HS-27A (cell line): ENCODE measurements at places on chromosomes 11 and 22.
A peak's percentile ranks its signal among the peaks of the same experiment; 100 is the strongest.

- DNase-seq = no peak
These were observed 18.1 kb downstream of the TOM1 start for GRCh38 chr22:35317680-35318290.

DNA sequence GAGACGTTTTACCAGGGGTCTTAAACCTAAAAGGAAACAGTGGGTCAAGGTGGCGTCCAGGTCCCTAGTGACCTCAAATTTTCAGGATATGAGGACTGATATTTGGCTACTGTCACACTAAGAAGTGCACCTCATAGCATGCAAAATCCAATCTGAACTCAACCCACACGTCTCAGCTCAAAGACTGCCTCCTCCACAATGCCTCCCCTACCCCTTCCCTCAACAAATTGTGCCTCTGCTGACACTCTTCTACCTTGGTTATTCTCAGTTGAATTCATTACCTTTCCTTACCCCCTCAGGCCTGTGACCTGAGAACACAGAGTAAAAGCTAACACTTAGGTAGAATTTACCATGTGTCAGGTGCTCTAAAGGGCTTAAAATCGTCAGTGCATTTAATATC is 12.4 kb upstream of the LIPT2 start:
- no peak for DNase-seq

GRCh38 chr11:11993839-11994238 is 14.6 kb downstream of the DKK3 start:
- DNase-seq = no peak

GRCh38 chr22:31082606-31083376 is 1.7 kb downstream of the SMTN start:
- no peak for DNase-seq

DNA sequence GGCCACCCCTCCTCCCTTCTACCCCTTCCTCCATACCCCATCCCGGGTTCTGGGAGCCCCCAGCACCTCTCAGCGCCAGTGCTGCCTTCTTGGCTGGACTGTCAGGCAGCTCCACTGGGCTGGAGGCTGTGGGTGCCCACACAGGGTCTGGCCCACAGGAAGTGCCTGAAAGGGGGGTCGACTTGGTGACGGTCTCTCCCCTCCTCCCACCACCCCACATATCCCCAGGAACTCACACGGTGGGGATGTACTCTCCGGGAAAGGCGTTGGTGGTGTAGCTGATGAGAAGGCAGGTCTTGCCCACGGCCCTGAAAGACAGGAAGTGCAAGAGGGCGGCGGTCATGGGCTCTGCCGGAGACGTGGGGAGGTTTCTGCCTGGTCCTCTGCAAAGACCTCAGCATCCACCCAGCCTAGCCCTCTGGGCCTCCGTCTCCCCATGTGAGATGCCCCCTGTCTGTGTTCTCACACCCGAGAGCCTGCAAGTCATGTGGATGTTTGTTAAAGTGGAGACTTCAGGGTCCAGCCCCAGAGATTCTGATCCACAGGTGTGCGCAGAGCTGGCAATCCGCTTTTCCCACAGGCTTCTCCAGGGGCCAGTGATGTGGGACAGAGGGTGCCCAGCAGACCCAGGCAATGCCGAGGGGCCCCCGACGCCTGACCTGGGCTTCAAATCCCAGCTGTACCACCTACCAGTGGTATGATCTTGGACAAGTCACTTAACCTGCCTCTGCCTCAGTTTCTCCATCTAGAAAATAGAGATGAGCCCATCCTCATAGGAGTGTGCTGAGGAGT is 2.5 kb downstream of the RAC2 start:
- no peak for DNase-seq

- DNase-seq = no peak
These were observed 5.9 kb upstream of the ETS1 start for GRCh38 chr11:128593281-128593680.

DNA sequence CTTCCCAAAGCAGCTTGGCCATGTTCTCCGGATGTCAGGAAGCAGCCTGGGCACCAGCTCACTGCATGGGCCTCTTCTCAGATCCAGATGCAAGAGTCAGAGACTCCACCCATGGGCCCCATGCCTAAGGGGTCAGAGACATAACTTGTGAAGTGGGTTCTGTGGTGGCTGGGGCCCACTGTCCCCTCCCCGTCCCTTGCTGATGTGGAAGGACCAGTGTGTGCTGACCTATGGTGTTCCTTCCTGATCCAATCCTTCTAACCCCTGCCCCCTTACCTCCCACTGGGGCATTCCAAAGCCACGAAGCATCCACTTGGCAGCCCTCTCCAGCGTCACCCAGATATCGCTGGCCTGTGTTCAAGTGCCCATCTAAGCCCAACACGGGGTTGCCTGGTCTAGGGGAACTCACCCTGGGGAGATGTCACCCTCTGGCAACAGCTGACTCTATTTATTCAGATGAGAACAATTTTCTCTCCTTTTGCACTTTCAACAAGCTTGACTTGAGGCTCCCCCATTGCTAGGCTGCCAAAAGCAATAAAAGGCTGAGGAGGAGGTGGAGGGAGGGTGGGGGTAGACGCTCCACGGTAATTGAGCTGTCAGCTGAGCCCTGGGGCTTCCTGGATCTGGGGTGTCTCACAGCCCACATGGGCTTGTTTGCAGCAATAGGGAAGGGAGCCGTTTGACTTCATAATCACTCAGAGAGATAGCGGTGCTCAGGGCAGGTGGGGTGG is 158.5 kb downstream of the ADAMTS15 start:
- DNase-seq = no peak

GRCh38 chr11:35038211-35038928 is 100.6 kb upstream of the CD44 start:
- DNase-seq = no peak

DNA sequence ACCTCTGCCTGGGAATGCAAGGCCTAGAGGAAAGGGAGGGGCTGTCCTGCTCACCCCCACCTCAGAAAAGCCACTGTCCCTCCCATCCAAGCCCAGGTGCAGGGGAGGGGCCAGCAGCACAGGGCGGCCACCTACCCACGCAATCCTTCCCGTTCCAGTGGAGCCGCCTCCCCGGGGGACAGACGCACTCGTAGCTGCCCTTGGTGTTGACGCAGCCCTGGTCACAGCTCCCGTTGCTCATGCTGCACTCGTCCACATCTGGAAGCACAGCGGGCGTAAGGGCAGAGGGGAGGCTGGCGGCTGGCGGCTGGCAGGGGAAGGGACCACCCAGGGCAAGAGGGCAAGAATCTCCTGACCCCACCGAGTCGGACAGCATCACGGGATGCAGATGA is 40.3 kb upstream of the TTLL12 start:
- DNase-seq = no peak

DNA sequence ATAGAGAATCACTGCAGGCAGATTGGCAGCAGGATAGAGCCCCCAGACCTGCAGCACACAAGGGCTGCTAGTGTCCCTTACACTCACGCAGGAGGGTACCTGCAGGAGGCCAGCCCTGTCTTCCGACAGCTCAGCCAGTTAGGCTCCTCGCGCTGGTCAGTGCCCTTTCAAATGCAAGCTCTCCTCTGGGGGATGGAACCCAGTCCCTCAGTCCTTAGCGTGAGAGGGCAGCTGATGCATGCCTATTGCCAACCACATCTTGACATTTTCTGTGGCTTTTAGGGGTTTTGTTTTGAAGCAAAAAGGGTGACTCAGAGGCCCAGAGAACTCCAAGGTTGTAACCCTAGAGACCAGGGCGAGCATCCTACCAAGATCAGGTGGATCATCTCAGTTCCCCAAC is 40.0 kb downstream of the WNT11 start:
- no peak for DNase-seq

- no peak for DNase-seq
These were observed 11.9 kb upstream of the CERK start for GRCh38 chr22:46749682-46750529.

- no peak for DNase-seq
These were observed 112.0 kb upstream of the OR5AK2 start for GRCh38 chr11:56876621-56877275.

DNA sequence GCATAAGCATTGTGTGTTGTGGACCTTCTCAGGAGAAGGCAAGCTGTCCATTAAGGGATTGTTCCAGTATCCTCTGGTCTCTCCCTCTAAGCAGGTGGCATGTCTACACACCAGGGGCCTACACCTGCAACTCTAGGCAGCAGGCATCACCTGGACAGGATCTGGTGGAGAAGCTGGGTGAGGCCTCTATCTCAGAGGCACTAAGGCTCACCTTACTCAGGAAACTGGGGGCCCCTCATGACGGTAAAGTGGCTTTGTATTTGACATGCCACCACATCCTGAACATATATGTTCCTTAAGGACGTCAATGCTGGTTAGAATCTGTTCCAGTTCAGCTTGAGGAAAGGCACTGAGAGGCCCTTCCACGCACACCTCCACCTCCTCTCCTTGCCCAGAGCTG is 891.3 kb downstream of the OPCML start:
- DNase-seq = no peak

GRCh38 chr22:23722160-23722559 is 28.8 kb downstream of the ZNF70 start:
- DNase-seq = no peak

- no peak for DNase-seq
These were observed 55.7 kb downstream of the SBF1 start for GRCh38 chr22:50419116-50419515.

GRCh38 chr11:132576706-132577105 is 955.6 kb downstream of the OPCML start:
- DNase-seq = peak; percentile 40

GRCh38 chr22:33427461-33427860 is 369.3 kb upstream of the SYN3 start:
- no peak for DNase-seq

DNA sequence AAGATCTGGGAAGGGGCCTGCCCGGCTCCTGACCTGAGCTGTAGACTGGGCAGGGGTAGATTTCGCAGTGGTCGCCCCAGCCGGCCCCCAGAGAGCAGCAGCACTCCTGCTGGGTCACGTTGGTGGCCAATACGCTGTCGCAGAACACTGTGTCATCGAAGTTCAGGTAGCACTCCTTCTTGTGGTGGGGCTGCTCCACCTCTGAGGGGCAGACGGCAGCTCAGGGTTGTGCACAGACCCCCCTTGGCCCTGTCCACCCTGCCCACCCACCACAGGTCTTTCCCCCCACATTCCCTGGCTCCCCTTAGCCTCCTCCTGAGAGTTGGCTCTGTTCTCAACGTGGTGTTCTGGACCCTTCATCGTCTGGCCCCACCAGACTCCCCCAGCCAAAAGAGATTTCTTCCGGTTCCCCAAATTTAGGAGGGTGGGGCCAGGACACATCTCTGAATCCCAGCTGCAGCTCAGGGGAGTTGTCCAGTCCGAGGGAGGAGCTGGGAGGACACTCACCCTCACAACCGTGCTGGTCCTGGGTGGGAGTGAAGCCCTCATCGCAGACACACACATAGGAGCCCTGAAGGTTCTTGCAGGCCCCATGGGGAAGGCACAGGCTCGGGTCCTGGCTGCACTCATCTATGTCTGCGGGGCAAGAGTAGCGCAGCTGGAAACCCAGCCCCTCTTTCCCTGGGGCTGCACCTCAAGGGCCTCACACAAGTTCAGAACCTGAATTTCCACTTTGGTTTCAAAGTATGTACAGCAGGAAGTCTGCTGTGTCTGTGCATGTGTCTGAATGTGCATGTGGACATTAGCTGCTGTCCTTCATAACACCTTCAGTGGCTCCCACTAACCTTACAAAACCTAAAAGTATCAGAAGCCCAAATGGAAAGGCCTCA is 16.5 kb downstream of the SCYL1 start:
- DNase-seq = no peak

DNA sequence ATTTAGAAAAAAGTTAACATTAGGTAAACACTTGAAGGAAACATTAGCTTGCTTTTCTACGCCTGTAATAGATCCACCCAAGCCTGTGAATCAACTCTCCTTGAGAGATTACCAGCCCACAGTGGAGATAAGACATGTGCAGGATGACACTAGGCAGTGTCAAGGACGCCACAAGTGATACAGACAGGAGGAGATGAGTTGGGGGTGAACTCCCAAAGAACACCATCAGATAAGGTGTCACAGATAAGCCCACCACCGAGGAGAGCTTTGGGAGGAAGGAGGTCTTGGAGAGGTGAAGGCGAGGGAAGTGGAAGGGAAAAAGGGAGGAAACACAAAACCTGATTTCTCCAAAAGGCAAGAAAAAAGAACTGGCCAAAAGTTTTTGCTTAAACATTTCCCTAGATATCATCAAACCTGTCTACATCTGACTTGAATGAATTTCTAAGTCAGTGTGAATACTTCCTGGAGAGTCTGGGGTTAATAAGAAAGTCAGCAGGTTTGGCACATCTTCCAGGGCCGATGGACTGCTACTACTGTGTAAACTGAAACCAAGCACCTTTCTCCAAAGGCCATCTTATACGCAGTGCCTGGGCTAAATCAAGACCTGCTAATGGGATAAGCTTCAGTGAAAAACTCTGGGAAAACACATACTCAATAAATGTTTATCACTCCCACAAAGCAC is 15.5 kb downstream of the CLTCL1 start:
- no peak for DNase-seq

DNA sequence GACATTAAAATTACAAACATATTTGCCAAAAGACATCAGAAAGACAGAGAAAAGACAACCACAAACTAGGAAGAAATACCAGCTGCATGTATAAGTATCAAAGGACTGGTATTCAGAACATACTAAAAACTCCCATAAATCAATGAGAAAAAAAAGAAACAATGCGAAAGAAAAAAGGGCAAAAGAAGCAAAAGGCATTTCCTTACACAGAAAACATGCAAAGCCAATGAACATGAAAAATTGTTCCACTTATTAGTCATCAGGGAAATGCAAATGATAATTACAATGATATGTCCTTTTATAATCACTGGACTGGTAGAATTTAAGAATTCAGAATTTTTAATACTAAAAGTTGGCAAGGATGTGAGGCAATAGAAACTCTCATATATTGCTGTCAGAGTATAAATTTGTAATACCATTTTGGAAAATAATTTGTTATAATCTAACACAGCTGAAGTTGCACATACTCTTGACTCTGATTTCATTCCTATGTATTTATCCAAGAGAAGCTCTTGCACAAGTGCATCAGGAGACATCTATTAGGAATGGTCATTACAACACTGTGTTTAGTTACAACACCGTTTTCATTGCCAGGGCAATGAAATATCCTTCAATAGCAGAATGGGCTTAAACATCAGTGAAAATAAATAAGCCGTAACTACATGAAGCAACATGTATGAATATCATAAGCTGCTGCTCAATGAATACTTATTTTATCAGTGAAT is 279.7 kb downstream of the SWAP70 start:
- no peak for DNase-seq

DNA sequence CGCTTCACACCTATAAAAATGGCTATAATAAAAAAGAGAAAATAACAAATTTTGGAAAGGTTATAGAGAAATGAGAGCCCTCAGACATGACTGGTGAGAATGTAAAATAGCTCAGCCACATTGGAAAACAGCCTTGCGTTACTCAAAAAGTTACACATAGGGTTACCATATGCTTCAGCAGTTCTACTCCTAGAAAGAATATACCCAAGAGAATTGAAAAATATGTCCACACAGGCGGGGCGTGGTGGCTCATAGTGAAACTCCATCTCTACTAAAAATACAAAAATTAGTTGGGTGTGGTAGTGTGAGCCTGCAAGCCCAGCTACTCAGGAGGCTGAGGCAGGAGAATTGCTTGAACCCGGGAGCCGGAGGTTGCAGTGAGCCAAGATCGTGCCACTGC is 7.6 kb upstream of the JHY start:
- no peak for DNase-seq
